ENCODE measurements at places on chromosomes 1 and 21.

DNA sequence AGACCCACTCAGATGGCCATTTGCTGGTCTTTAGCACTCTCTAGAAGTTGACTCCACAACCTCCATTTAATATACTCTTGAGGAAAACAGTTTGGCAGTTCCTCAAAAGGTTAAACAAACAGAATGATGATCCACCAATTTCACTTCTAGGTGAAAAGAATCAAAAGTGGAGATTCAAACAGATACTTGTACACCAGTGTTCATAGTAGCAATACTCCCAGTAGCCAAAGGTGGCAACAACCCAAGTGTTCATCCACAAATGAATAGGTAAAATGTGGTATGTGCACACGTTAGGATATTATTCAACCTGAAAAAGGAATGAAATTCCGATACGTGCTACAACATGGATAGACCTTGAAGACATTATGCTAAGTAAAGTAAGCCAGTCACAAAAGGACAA, 6.3 kb downstream of the PRCC start:
- DNase-seq = no peak

- DNase-seq = peak; percentile 37
Measured at GRCh38 chr1:9494936-9495758, 44.1 kb upstream of the SLC25A33 start.

GRCh38 chr1:37513795-37514349, 694 bp downstream of the MEAF6 start:
- DNase-seq = no peak

- DNase-seq = no peak
Measured at GRCh38 chr1:52179073-52179472, 37.2 kb downstream of the ZFYVE9 start.

Measured in omental fat pad (tissue), 4 donors.